ENCODE measurements at places on chromosomes 4 and X. TPM values are rescaled to one million over a fixed set of nuclear protein-coding genes. Genes with fewer than 3 reads are reported as not detected.

SPATA4 gene
- total RNA-seq, result 0.82 TPM

- DNase-seq, result no peak
Observed at GRCh38 chr4:153533387-153533786, 67.2 kb downstream of the TMEM131L start.

PABPC1L2B gene
- not detected for total RNA-seq

- DNase-seq, result no peak
Observed at GRCh38 chr4:130043732-130044160, 947.8 kb downstream of the C4orf33 start.

TBX22 gene
- under 0.01 TPM for total RNA-seq

All from frontal cortex (tissue), 4 donors.